ENCODE measurements at places on chromosomes 2 and 18.

DNA sequence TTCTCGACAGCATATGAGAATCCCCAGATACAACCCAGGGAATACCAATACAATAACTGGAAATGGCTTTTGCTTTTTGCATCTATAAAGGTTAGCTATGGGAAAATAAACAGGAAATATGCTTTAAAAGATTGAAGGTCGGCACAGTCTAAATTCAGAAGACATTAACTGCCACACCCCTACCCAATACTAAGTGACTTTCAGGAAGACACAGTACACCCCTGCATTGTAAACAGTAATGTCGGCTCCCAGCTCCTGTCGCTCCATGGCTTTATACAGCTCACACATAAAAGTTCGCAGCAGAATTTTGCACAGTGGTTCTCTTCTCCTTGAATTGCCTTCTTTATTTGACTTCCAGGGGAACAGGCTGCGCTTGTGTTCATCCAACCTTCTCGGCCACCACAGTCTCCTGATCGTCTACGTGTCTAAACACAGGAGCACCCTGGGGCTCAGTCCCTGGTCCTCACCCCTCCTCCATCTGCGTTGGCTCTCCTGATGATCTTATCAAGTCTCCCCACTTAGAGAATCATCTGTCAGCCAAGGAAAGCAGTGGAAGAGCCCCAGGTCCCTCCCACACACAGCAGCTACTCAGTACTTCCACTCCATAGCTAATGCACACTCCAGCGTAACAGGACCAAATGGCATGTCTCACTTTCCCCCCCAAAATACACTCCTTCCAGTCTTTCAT lies 22.7 kb downstream of the CYB5A start:
- DNase-seq: no peak

DNA sequence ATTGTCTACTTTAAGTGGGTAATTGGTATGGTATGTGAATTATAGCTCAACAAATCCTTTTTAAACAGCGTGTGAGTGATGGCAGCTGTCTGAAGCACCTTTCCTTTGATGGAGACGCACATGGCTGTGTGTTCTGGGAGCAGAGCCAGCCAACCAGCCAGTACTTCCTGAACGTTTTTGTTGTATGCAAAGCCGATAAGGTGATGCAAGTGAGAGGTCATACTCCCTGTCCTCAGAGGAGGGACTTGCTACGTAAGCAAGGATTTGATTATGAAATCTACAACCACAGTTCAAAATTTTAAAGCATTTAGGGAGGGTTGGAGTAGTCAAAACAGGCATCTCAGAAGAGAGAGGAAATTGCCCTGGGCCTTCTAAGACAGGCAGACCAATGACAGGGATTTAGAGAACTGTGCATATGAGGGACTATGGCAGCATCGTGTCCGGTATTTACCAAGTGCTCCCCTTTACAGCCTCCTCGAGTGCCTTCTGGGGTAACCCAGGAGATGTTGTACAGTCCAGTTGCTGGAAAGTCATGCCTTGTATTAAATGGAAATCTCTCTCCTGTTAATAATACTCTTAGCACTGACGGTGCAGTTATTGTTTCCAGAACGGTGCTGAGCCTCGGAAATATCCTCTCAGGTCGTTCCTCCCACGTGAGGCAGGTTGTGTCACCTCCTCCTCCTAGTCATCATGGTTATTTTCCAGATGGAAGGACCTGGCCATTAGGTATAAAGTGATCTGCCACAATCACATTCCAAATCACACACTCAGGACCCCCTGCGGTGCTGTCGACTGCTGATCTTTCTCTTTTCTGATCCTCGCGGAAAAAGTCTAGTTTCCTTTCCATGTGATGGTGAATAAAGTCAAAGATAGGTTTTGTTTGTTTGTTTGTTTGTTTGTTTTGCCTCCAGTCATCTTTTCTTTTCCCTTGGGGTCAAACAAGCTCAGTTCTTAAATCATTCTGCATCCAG lies 28.4 kb downstream of the ARHGEF4 start:
- DNase-seq: no peak

GRCh38 chr2:220893411-220893810 lies 678.7 kb downstream of the EPHA4 start:
- DNase-seq: no peak

DNA sequence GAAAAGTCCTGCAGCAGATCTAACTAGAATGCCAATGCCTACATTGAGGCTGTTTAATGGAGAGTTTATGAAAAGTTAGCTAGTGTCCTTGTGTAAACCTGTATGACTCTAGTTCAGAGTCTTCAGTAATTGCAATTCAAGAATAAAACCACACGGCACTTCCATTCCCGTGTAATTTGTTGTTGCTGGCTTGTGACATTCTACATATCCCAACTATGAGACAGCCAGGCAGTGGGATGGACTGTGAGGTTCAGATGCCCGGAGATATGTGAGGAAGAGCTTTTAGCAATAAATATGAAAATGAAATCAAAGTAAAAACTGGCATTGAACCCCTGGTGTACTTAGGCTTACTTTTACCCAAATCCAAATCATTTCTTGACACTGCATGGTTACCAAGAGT lies 263.4 kb downstream of the NEDD4L start:
- DNase-seq: no peak

- no peak for DNase-seq
Observed at GRCh38 chr18:3283253-3283863, 21.4 kb downstream of the MYL12B start.

- DNase-seq: no peak
Observed at GRCh38 chr2:227179988-227180685, 15.7 kb downstream of the COL4A3 start.

DNA sequence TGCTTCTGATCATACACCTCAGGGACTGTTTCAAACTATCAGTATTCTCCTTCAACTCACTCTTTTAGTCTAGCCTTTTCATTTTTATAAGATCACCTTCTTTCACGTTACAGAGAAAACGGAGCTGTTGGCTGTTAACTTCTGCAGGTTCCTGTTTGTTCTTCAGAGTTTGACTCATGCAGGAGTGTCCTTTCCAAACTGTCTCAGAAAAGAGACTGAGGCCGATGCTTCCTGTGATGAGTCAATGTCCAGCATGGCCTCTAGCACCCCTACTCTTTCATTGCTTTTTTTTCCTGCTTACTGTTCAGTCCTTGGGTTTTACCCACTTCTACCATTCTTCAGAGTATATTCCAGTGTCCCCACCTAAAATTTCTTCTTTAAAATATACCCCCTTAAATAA lies 240.8 kb upstream of the RGPD4 start:
- no peak for DNase-seq

DNA sequence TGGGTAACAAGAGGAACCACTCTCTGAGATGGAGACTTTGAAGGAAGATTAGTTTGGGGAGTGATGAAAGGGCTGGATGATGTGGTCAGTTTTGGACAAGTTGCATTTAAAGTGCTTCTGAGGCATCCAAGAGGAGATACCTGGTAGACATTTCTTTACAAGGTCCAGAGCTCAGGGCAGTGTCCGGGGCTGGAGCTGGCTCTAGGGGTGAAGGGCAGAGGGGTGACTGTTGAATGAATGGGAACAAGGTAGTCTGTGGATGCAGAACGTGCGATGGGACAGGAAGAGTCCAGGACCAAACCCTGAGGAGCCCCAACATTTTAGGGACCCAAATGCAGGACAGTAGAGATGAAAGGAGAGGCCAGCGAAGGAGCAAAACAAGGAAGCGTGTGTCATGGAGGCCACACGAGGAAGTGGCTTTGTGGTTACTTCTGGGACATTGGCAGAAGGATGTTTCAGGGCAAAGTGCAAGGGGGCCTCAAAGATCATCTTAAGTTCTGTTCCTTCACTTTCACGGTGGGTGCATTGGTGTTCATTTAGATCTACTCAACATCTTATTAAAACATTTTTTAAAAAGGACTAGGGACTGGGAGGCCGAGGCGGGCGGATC lies 13.6 kb upstream of the GPR35 start:
- DNase-seq: no peak

DNA sequence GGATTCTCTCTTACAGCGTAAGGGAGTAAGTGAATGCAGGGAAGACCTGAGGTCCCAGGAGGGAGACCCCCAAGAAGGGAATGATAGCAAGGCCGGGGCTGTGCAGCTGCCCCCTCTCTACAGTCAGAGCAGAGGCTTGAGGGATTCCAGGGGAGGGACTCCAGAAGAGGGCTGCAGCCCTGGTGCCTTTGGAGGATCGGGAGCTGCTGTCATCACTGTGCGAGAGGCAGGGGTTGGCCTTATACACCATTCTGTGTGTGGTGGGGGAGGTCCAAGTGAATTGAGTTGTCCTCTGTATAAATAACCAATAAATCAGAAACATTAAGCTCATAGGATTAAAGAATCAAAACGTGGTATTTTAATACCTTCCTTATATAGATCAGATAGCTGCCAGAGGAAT lies 114.9 kb downstream of the GLI2 start:
- no peak for DNase-seq

DNA sequence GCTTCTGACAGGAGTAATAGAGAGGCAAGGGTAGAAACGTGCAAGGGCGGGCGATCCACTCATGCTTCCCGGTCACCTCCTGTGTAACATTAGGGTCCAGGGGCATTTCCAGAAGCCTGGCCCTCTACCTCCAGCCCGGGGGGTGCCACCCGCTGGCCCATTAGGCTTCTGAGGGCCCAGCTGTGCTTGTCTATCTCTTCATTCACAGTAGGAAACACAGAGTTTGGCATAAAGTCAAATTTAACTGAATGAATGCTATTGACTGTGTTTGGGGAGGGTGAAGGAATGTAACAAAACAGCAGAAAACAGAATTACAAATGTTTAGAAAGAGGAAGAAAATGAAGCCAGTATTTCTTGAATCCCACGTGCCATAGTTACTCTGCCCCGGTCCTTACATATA lies 112.4 kb upstream of the SLC66A3 start:
- no peak for DNase-seq

DNA sequence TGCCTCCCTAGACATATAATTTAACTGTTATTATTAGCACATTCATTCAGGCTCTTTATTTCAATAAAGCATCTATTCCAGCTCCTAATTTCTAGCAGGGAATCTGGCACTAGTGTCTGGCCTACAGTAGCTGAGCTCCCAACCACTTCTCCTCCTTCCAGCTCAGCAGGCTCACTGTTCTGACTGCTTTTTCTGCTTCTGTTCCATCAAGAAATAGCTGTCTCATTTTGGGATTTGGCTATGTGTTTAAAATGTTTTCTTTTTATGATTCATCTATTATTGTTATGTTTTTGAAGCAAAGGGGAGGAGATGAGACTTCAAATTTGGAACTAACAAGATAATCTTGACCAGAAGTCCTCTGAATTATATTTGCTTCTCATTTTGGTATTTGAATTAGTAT lies 172.7 kb upstream of the SMAD7 start:
- no peak for DNase-seq
